ENCODE measurements at places on chromosomes 5 and 9. TPM values are rescaled to one million over a fixed set of nuclear protein-coding genes. Genes with fewer than 3 reads are reported as not detected.

DNA sequence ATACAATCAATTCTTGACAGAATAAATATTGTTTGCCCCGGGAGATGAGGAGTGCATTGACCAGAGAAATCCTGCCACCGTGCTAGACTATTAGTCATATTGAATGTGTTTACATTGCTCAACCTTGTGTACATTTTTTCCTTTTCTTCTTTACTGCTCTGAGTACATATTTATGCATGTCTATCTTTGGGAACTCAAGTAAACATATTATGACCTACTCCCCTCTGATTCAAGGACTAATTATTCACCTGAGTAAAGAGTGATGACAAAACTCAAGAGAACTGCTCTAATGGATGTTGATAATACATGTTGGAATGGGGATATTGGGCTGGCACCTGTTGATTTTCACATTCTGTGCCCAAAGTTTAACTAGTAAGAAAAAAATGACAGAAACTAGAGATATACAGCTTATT is 3.9 kb upstream of the SPINK1 start:
- DNase-seq: peak; percentile 44

ENHO gene
- total RNA-seq: not detected

SLC6A18 gene
- not detected for total RNA-seq

CKMT2 gene
- total RNA-seq: 0.43 TPM

GRM6 gene
- total RNA-seq: not detected

TSLP gene
- total RNA-seq: 0.43 TPM

- no peak for DNase-seq
Measured at GRCh38 chr5:172573986-172574870, 66.8 kb upstream of the NEURL1B start.

GRCh38 chr5:132987531-132988408 is 24.3 kb upstream of the AFF4 start:
- DNase-seq: no peak

DNA sequence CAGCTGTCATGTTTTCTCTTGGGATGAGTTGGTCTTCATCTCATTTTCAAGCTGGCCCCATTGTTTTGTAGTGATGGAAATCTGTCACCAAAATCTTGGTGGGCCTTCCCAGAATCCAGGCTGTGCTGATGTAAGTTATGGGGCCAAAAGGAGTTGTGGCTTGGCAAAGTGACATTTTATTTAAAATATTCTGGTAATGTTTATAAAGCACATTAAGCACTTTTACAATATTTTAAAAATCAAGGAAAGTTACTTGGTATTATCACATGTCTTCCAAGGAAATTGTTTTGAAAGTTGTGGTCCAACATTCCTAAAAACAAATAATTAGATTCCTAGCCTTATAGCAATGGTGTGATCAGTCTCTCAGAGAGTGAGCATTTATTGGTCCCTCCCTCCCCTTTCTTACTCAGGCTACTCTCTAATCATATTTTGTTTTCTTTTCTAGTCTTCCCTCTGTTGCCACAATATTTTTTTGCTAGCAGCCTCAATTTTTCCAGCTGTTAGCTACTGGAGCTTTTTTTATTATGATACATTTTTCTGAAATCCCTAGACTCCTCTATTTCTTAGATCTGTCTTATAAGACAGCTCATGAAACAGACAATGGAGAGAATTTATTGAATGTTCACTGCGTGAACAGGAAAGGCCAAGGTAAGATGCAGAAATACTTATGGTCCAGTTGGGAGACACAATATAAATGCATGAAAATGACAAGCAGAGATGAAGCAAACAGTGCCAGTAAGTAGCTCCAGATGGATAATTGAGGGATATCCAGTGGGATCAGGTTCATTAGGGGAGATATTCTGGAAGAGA is 408.1 kb upstream of the ZNF608 start:
- DNase-seq: peak; percentile 29

ANKRD31 gene
- total RNA-seq: under 0.01 TPM

CCDC112 gene
- 6.4 TPM for total RNA-seq

Data from fibroblast of villous mesenchyme (primary cell).